Activated CD4-positive, CD25-positive, alpha-beta regulatory T cell (primary cell): ENCODE measurements at places on chromosomes 7 and 10.
A peak's percentile ranks its signal among the peaks of the same experiment; 100 is the strongest.

DNA sequence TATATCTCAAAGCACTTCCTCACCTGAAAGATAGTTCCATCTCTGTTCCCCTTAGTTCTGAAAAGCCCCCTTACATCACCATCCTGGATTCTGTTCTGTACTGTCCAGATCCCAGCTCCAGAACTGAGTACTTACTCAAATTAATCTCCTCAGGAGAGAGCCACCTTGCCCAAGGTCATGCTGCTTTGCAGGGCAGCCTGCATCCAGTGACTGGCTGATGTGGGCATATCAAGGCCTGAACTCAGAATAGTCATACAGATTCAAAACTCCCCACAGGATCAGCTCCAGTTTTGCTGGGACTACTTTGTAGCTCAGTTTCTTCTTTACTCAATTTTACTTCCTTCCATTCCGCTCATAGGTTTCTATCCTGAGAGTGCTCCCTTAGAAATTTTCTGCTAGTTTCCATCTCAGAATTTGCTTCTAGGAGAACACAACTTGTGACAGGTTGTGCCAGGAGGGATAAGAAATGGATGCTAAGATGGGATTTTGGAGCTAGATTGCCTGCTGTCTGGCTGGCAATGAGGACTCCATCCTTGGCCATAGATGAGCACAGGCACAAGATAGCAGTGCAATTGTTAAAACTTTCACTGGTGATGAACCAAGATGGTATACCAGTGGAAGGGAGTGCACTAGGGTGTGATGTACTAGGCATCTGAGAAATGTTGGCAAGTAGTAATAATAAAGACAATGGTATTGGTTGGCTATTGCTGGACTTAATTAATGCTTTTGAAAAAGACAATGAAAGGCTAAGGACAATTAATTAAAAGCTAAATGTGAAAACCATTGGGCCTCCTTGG is 17.3 kb downstream of the SRGN start:
- DNase-seq: no peak

GRCh38 chr10:34599026-34599795 is 215.9 kb downstream of the PARD3 start:
- DNase-seq: no peak

DNA sequence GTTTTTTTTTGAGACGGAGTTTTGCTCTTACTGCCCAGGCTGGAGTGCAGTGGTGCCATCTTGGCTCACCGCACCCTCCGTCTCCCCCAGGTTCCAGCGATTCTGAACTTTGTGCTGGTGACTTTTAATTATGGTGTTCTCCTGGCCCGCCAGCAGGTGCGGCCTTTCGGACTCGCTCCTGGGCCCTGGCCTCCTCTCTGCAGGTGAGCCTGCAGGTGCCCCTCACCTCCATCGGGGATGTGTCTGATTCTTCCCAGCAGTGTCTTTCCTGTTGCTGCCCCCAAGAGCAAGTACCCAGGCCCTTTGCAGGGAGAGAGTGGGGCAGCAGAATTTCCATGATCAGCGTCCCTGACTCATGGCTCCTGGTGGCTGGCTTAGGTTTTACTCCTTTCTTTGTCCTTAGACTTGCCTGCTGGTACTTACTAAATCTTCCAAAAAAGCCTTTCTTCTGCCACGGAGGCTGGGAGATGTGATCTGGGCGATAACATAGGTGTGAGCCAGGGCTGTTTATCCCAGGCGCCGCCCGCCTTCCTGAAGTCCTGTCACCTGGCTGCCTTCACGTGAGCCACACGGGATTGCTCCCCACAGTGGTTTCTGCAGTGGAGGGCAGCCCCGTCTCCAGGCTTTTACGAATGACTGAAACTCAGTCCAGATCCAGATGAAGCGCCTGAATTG is 10.7 kb downstream of the WIPI2 start:
- DNase-seq: no peak

DNA sequence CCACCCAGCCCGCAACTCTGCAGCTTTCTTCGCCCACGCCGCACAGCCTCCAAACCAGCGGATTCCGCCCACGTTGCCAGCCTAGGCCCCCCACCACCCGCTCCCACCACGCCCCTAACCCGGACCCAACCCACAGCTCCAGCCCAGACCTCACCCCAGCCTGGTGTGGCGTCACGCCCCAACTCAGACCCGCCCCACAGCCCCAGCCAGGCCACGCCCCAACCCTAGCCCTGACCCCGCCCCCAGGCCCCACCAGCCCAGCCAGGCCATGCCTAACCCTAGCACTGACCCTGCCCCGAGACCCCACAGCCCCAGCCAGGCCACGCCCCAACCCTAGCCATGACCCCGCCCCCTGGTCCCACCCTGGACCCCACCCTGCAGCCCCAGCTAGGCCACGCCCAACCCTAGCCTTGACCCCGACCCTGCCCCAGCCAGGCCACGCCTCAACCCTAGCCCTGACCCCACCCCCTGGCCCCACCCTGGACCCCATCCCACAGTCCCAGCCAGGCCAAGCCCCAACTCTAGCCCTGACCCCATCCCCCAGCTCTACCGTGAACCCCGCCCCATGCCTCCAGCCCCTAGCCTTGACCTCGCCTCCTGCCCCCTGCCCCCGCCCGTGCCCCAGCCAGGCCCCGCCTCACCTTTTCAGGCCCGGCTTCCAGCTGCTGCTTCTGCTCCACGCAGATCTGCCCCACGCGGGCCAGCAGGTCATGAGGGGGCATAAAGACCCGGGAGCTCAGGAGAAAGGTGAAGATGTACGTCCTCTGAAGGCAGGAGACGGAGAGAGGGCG is 64.0 kb downstream of the RASGEF1A start:
- peak; percentile 22 for DNase-seq

DNA sequence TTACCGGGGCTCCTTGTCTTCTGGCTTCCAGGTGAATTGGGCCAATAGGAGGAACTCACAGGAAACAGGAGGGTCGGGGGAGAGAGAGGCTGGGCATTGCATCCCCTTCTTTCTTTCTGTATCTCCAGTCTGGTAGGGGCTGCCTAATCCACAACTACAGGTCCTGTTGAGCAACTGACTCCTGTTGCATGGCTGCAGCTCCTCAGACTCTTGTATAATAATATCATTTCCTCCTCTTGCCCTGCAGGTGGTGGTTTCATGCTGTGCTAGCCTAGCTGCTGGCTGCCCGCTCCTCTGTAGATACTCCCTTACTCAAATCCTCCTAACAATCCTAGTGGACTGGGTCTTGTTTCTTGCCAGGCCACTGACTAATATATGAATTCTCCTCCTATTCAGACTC is 276.5 kb upstream of the SMIM30 start:
- no peak for DNase-seq

- no peak for DNase-seq
These were observed 148.4 kb upstream of the STEAP1 start for GRCh38 chr7:90005836-90006235.

GRCh38 chr10:127338399-127339110 is 142.2 kb upstream of the INSYN2A start:
- DNase-seq: no peak

- no peak for DNase-seq
These were observed 70.5 kb upstream of the TES start for GRCh38 chr7:116139807-116140206.

DNA sequence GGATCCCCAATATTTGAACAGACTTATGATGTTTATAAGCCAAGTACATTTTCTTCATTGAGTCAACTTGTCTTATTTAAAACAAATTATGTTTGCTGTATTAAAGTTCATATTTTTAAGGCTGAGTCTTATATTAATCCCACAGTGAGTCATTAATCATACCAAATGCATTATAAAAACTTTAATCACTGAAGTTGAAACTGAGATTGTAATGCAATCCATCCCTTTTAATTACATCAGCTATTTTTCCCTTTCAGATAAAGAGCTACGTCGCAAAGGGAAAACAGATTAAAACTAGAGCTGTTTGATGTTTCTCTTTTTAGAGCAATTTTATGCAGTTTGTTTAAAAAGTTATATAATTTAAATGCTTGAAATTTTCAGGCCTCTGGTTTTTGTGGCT is 183.0 kb downstream of the ARID5B start:
- no peak for DNase-seq

GRCh38 chr7:127578036-127578684 is 7.2 kb downstream of the GCC1 start:
- DNase-seq: no peak

DNA sequence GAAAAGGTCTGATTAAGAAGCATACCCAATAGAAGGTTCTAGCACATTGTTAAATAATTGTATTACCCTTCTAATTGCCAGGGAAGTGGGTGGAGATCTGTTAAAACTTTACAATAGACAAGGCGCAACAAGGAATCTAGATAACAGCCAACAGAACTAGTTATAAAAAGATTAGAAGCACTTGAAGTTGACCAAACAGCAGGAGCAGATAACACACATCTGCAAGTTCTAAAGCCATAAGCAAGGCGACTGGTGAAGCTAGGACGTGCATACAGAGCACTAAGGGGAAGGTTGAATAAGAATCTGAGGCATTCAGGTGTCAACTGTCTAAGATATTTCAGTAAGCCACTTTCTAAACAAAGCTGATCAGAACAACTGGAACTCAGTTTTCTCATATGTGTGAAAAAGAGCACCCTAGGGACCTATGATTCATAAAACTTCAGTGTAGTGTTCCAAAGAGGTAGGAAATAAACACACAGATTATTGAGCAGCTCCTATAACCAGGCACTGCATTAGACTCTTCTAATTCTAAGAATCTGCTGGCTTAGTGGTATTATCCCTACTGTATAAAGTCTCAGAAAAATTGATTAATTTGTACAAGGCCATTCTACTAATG is 111.2 kb downstream of the SAMD9 start:
- no peak for DNase-seq

- DNase-seq: no peak
These were observed 10.8 kb downstream of the PRKCQ start for GRCh38 chr10:6569259-6569658.

DNA sequence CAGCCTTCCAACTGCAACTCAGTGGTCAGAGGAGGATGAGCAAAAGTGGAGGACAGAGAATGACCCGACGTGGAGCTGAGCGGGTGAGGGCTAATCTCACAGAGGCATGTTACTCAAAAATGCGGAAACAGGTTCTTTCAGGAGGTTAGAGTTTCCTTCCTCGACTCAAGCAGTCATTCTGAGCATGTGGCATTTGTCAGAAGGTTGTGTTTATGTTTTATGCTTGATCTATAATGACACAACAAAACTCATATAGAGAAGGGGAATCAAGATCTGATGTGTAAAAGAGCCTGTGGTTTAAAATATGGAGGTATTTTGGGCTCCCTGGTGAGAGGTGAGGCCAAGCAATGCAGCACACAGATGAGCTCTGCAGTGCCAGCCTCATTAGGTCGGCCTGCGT is 311.4 kb downstream of the ADARB2 start:
- DNase-seq: no peak

- DNase-seq: no peak
These were observed 37.6 kb downstream of the EEPD1 start for GRCh38 chr7:36190447-36191291.

- no peak for DNase-seq
These were observed 79.4 kb upstream of the C1GALT1 start for GRCh38 chr7:7102906-7103305.

DNA sequence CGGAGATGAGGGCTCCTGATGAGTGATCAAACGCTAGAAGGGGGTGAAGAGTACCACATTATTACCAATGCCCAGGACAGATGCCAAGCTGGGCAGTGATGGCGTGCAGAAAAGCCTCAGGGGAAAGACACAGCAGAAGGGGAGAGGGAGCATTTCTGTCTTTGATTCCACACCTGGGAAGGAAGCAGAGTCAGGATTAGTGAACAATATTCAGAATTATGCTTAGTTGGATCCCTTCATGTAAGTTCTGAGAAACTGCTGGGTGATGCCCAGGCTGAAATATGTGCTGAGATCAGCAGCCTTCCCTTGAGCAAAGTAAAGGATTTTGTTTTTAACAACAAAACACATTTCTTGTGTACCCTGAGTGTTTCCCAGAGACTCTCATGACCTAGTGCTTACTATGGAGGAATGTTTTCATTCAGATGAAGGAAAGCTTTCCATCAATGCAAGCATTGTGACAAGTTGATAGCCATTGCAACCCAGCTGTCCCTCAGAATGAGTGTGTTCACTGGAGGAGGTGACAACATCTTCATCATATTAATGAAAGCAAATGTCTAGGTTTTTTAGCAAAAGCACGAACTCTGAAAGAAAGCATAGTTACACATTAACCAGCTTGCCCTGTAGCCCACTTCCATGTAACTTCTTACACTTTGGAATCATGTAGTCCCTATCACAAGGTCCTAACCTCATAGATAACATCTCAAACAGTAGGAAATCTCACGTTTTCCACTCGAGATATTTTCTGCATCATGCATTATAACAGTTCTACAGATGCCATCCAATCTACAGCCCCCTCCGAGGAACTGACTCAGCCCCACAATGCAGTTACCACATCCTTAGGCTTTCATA is 23.8 kb upstream of the AKR1C1 start:
- DNase-seq: no peak

DNA sequence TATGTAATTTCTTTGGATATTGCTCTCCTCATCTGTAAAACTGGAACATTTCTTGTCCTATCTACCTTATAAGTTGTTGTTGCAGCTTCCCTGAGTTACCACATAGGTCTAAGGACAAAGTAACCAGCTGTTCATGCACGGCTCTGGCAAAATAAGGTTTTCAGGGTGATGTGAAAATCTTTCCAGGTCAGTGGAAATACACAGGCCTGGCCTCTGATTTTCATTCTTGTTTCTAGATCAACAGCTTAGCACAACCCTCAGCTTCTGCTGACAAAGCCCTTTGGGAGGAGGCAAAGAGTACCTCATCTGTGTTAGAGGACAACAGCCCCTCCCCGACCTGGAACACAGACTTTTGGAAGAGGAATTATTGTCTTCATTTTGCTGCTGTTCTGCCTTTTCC is 117.5 kb upstream of the AGK start:
- no peak for DNase-seq

GRCh38 chr10:119243967-119244366 is 36.6 kb downstream of the GRK5 start:
- no peak for DNase-seq

DNA sequence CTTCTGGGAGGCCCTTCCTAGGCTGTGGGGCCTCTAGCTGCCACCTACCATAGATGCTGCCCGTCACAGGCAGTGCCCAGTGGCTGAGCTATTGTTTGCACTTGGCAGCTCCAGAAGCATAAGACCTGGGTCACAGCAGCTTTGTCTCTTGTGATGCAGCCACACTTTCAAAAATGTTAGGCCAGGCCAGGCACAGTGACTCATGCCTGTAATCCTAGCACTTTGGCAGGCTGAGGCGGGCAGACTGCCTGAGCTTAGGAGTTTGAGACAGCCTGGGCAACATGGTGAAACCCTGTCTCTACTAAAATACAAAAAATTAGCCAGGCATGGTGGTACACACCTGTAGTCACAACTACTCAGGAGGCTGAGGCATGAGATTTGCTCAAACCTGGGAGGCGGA is 9.5 kb upstream of the KAZALD1 start:
- DNase-seq: no peak

- DNase-seq: no peak
These were observed 75.2 kb downstream of the RNLS start for GRCh38 chr10:88507826-88508453.
